AG09319 (cell line): ENCODE measurements at places on chromosomes 16 and 17.
A peak's percentile ranks its signal among the peaks of the same experiment; 100 is the strongest.

DNA sequence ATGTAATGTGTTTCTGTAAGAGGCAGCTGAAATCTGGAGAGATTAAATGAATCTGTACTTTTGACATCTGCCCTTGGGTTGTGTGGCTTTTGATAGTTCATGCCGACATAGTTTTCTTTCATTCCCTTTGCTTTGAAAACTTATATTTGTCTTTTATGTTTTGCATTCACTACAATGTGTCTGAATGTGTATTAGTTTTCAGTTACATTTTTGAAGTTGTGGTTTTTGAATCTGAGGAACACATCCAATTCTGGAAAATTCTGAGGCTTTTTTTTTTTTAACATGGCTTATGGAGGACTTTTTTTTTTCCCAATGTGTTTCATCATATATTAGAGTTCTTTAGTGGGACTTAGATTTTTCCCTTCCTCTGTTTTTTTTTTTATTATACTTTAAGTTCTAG lies 683.7 kb upstream of the SOX9 start:
- no peak for DNase-seq

GRCh38 chr16:78788696-78789095 lies 689.2 kb downstream of the WWOX start:
- DNase-seq, result no peak

- no peak for DNase-seq
Measured at GRCh38 chr16:77612596-77612995, 109.7 kb upstream of the NUDT7 start.

DNA sequence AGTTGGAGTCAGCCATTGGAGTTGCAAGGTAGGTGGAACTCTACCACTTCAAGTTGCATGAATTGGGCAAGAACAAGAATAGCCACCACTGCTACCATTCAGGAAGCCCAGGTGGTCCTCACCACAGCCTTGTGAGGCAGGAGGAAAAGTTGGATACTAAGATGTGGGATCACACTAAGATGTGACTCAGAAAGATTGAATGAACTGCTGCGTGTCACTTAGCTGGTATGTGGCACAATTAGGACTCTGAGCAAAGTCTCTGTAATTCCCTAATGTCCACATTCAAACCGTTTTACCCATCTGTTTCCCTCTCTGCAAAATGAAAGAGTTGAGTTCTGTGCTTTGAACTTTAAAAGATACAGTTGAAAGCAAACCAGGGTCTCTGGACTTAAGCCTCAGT lies 44.7 kb upstream of the HS3ST3A1 start:
- no peak for DNase-seq

- DNase-seq, result no peak
Measured at GRCh38 chr17:6374271-6374691, 60.6 kb downstream of the AIPL1 start.

DNA sequence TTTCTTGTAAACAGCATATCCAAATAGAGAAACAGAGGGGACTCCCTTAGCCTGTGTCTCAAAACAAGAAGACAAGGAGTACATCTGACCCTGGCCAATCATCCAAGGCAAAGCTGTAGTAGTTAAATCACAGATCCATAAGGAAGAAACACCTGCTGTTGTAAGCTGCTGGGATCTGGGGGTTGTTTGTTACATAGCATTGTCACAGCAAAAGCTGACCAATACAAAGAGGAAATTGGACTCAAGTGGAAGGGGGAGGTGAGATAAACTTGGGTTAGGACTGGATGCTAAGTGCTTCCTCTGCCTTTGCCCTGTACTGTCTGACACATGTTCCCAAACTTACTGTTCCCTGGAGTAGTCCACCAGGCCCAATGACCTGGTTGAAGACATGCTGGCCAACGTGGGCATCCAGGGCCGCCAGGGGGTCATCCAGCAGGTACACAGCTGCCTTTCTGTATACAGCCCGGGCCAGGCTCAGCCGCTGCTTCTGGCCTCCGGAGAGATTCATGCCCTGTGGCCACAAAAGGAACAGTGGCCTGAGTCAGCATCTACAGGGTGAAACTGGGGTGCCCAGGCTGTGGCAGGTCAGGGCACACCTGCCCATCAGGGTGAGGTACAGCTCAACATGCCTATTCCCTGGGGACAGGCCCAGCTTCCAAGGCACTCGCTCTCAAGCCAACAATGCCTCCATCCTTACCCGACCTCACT lies 44.7 kb downstream of the ABCC6 start:
- DNase-seq, result no peak

DNA sequence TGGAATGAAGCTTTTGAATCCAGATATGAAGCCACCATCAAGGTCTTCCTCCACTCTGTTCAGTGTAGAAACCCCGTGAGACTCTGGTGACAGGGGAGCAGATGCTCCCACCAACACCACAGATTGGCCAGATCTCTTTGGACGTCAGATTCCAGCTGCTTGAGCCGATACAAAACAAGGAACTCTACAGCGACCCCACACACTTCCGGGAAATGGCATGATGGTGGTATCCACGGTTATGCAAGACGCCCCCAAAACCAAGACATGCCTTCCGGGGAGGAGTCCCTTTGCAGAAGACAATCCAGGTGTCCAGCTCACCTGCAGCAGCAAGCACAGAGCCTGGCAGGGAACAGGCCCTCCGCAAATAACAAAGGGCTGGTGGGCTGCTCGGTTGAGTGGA lies 19.8 kb upstream of the PITPNA start:
- DNase-seq, result no peak

DNA sequence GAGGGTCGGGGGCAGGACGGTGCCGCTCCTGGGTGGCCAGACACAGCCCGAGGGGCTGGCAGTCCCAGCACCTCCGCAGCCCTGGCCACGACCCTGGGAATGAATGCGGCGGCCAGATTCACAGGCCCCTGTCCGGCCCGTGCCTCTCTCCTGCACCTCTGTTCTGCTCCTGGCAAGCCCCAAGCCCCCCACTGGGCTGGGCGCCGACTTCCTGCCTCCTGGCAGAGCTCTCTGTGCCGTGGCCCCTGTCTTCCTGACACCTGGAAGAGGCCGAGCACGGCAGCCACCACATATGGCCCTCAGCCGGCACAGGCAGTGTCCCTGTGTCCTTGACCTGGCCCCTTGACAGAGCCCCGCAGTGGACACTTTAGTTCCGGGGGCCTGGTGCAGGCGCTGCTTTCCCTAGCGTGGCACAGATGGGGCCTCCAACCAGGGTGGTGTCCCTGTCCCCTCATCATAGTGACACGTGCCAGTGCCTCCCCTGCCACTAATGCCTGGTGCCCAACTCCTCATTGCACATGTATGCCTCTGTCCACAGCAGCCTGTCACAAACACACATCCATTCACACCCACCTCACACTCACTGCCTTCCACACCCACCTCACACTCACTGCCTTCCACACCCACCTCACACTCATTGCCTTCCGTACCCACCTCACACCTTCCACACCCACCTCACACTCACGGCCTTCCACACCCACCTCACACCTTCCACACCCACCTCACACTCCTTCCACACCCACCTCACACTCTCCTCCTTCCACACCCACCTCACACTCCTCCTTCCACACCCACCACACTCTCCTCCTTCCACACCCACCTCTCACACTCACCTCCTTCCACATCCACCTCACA lies 110.6 kb upstream of the PLCG2 start:
- no peak for DNase-seq

DNA sequence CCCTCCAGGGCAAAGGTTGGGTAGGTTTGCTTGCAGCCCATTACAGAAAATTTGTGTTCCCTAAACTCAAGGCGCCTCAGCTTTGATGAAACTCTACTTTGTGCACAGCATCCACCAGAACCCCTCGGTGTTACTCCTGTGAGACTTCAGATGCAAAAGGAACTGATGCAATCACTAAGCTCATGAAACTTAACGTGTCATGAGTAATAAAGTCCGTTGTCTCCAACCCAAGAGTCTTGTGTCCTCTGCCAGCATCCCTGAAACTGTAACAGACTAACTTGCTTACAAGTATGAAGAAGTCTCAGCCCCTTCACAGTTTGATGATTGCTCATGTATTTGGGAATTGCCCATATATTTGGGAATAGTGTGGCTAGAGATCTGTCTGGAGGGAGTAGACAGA lies 74.8 kb upstream of the MARCHF10 start:
- DNase-seq, result no peak

DNA sequence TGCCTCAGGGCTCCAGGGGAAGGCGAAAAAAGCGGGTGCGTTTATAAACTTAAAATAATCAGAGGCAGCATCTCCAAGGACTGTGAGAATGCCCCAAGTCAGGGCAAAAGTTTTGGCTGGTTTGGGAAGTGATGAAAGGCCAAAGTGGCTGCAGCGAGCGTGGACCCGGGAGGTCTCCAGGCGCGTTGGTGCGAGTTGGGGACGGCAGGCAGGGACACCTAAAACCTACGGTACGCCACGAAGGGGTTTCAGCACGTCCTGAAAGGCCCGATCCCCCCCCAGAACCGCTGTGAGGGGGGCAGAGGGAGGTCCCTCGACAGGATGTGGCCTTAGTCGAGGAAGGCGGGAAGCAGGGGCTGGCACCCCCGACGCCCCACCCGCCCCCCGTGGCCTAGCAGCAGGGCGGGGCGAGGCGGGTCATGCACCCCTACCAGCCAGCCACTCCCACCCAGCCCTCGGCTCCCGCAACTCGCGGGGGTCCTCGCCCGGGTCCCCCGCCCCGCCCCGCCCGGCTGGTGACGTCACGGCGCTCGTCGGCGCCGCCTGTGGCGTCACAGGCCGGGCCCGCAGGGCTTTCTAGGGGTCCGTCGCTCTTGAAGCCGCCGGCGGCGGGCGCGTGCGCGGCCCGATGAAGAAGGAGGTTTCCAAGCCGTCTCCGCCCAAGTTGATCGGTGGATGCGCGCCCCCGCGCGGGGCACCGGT lies at the start of gene MYCBPAP:
Gene MYCBPAP (plus strand): TSS at position 569 of the 702 bp plus-strand sequence. CDS start 236 bp downstream, outside the sequence.
- DNase-seq, result peak; percentile 52
